ENCODE measurements at places on chromosomes 5 and 9. TPM values are rescaled to one million over a fixed set of nuclear protein-coding genes. Genes with fewer than 3 reads are reported as not detected.

CDC37L1 gene
- 3.0 TPM for total RNA-seq

DNA sequence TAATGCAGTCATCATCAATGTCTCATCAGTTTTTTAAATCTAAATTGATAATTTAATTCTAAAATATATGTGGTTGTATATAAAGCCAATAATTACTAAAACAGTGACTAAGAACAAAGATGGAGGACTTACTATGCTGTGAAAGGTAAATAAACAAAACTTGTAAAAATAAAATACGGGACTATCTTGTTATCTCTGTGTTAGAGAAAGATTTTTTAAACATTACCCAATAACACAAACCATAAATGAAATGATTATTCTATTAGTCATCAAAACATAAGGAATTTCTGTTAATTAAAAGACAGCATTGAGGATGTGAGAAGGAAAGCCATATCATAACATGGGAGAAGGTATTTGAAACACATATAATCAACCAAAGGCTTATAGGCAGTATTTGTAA lies 226.2 kb upstream of the SMC2 start:
- DNase-seq: no peak

GRCh38 chr5:64126202-64126741 lies 39.4 kb upstream of the RNF180 start:
- DNase-seq: no peak

DNA sequence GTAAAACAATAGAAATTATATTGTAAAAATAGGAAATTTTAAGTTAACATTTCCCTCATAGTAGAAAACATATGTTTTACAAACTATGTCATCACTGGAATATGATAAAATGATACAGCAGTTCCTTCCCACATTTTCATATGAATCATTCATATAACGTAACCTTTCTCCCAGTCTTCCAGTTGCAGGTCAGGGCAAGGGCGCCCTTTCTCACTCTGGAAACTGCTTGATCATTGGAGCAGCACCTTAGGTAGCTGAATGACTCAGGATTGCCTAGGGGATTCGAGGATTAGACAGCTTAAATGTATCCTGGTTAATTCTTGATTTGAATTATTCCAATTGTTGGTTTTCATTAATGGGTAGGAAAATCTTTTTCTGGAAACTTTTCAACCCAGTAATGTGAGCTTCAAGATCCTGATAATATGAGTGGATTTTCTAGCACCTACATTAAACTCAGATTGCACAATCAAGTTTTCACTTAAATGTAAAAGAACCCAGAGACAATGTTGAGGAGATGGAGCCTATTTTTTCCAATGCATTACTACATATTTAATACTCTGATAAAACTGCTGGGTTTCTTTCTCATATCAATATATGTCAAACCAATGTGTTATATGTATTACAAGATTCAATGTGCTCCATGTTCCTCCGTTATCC lies 32.6 kb upstream of the ANXA1 start:
- DNase-seq: no peak

GRCh38 chr5:150419630-150420270 lies 7.0 kb upstream of the CD74 start:
- no peak for DNase-seq

- DNase-seq: no peak
Observed at GRCh38 chr5:102421647-102422046, 77.2 kb downstream of the SLCO6A1 start.
